ENCODE measurements at places on chromosomes 1 and 21.

DNA sequence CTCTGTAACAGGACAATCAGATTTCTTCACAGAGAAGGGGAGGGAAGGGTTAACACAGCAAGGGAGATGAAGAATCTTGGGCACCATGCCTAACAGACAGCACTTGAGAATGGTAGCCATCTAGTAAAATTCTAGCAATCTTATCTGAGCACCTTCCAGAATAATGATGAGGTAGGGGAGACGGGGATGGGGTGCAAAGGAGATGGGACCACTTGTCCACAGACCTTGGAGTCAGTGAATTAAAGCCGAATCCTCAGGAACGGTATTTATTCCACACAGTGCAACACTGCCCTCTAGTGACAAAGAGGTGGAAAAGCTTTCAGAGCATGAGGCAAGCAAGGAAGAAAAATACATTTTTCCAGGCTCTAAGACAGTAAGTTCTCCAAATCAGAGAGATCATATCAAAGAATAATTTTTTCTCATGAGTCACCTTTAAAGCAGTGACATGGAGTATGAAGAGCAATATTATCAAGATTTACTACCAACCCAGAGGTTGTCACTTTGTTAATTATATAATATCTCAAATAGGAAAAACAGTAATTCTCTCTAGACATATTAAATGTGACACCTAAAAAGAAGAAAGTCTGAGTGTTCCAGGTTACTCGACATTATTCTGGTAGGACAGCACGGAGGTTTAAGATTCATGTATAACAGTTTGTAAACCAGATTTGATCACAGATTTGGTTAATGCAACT is 43.3 kb upstream of the LPAR3 start:
- peak; percentile 49 for DNase-seq

GRCh38 chr1:52139817-52140540 is 1.9 kb upstream of the ZFYVE9 start:
- DNase-seq: peak; percentile 71

DNA sequence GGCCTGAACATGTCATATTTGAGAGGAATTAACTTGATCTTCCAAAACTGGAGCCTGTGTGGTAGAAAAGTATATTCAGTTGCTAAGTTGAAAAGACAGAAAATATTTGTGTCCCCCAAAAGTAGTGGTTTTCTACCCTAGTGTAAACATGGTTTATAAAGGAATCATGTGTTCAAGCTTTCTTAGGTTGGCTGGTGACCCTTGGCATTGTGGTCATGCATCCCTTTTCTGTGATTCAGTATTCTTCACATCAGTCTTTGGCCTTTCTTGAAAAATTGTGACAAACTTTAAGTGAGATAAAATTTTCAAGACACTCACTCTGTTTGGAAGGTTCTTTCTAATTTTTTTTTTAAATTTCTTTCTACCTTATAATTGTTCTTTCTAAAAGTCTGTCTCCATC is 193.2 kb downstream of the DHRS3 start:
- no peak for DNase-seq

GRCh38 chr1:152907686-152908601 is at the start of gene IVL:
TSS of gene IVL (plus strand) at chr1:152908546. CDS start at chr1:152909798, 1,252 bp downstream.
- no peak for DNase-seq

DNA sequence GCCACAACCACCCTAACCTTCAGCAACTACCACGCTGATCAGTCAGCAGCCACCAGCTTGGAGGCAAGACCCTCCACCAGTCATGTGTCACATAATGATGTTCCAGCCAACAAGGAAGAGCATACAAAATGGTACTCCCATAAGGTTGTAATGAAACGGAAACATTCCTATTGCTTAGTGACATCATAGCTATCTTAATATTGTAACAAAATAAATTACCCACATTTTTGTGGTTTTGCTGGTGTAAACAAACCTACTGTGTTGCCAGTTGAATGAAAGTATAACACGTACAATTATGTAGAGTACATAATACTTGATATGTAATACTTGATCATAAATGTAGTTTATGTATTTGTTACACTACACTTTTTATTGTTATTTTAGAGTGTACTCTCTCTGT is 1363.2 kb upstream of the ADGRL4 start:
- no peak for DNase-seq

DNA sequence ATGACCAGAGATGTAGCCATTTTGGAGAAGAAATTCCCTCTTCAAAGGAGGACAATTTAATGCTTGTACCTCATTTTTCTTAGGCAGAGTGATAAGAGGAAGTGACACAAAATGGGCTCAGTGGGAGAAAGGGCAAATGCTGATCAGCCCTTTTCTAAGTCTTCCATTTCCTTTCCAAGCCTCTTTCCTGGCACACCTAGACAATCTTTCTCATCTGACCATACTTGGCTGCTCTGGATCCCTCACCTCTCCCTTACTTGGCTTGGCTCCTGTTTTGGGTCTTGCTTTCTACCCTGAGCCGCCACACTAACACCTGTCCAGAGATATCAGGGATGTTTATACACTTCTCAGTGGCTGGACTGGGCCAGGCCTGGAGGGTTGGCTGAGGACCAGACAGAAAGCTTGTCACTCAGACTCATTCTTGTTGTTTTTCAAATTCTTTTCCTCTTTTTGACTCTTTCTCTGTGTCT is 13.1 kb downstream of the TXNIP start:
- DNase-seq: no peak

DNA sequence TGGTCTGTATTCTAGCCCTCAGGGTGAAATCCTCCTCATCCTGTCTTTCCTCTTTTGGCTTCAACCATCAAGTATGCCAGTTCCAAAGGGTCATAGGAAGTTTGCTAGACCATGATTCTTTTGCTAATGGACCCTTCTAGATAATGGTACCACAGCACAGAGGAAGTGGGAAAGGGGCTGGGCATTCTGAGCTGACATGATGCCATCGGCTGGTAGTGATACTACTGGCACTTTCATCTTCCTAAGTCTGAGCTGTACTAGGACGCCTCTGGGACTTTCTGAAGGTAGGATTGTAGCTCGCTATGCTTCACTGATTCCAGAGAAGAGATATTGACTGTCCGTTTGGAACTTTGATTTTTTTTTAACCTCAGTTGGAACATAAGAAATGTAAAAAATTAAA is 11.4 kb downstream of the FASLG start:
- DNase-seq: no peak

DNA sequence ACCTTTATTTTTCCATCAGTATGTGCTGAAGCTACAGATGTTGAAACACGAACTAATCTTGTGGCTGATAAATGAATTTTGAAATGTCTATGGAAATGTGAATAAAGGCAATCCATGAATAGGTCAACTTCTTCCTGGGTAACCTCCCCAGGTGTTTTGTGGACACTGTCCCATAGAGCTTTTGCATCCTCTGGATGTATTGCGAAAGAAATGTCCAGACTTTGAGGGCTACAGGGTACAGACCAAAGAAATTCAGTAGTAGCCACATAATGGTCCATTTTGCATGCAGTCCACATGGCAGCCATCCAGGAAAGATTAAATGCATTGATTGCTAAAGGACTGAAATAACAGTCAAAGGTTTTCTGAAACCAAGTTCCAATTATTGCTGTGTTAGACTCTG is 21.5 kb upstream of the DARS2 start:
- no peak for DNase-seq

DNA sequence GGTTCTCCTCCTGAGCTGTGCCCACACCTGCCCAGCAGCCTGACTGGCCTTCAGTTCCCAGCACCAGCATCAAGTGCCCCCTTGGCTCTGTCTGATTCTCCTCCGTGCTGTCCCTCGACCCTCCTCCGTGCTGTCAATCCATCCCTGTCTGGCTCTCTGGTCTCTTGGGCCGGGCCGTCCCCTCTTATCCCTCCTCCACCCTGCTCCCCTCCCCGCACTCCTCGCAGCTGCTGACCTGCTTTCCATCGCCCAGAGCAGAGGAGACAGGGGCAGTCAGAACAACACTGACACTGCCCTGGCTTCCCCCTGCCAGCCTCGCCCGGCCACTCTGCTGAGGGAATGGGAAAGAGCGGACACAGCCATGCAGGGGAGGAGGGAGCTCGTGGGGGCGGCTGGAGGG is 267.4 kb downstream of the CAMTA1 start:
- DNase-seq: no peak

GRCh38 chr1:101826416-101826815 is 170.3 kb downstream of the OLFM3 start:
- DNase-seq: no peak

GRCh38 chr1:71087060-71087459 is 6.2 kb upstream of the ZRANB2 start:
- no peak for DNase-seq

GRCh38 chr1:167136191-167136614 is 42.3 kb downstream of the STYXL2 start:
- no peak for DNase-seq

GRCh38 chr1:187759825-187760333 is 931.1 kb downstream of the PLA2G4A start:
- no peak for DNase-seq

DNA sequence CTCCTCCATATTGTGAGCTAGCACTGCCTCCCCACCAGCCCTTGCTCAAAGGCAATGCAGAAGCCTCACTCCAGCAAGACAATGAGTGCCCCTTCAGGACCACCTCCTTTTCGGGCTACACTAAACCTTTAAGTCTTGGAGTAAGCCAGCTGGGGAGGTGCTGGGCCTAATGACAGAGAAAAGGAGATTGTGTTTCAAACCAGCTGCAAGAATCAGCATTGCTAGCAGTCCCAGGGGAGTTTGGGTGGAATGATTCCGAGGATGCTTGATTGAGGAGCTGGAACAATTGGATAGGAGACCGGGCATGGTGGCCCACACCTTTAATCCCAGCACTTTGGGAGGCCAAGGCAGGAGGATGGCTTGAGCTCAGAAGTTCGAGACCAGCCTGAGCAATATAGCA is 54.1 kb upstream of the GPR37L1 start:
- no peak for DNase-seq

GRCh38 chr1:20521960-20522861 is 14.3 kb upstream of the MUL1 start:
- DNase-seq: peak; percentile 52

GRCh38 chr1:153549741-153550397 is 811 bp upstream of the S100A3 start:
- no peak for DNase-seq

DNA sequence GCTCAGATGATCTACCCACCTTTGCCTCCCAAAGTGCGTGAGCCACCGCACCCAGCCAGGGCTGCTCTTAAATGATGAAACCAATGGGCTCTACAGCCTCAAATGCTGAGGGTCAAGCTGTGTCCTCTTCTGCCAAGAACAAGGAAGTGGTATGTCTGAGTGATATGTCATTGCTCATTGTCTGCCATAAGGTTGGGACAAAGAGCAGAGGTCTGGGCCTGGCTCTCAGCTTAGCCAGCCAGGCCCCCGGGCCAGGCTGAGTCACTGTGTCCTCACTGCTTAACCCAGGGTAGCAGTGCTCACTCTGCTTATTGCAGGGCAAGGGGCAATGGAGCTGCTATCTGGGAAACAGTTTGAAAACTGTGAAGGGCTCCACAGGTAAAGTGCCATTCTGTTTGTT is 8.3 kb upstream of the ETS2 start:
- DNase-seq: no peak

DNA sequence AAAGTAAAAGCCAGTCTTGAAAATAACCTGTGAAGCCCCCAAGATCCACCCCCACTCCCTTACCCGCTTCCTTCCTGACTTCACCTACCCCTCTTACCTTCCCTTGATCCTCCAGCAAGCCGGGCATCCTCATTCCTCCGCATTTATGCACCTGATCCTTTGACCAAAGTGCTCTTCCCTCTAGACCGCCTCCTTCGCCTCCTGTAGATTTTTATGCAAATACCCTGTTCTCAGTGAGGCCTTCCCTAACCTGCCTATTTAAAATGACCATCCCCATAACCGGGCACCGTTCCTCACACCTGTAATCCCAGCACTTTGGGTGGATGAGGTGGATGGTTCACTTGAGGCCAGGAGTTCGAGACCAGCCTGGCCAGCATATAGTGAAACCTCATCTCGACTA is 1.1 kb upstream of the NENF start:
- DNase-seq: no peak

GRCh38 chr1:209766051-209766450 is 10.2 kb downstream of the TRAF3IP3 start:
- DNase-seq: no peak

GRCh38 chr1:53585129-53585528 is 125.9 kb downstream of the DMRTB1 start:
- no peak for DNase-seq

- DNase-seq: no peak
Measured at GRCh38 chr1:30324251-30325084, 398.9 kb downstream of the MATN1 start.

DNA sequence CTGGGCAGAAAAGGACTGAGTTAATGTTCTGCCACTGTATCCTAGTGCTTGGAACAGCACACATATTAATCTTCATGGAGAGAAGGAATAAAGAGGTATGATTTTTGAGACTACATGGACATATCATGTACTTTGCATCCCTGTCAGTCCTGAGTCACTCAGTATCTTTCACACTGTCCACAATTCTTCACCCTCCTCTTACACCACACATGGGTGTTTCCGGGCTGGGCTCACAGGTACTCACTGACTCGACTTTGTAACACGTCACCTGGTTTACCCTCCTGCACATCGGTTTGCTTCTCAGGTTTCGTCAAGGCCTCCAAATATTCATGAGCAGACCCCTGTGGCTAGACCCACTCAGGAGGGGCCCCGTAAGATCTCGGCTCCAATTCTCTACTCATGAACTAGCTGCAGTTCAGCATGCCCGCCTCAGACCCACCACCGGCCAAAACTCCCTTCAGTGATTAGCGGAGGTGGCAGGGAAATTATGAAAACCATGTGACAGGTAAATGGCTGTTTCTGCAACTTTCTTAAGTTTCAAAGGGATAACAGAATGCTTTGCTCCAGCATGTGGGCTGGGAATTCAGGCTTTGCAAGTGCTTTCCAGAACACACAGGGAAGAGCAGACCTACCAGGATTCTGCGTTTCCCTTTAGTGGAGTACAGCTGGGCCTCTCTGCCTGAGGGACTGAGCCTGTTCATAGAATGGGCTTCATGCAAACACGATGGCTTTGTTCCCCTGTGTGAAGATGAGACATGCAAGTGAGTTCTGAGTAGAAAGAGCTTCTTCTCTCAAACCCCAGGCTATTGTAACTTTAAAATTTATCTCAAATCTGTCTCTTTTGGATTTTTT is 31.3 kb upstream of the TRABD2B start:
- DNase-seq: no peak

- DNase-seq: no peak
Measured at GRCh38 chr1:179327196-179327595, 33.6 kb downstream of the SOAT1 start.

GRCh38 chr21:41459884-41460534 is 34.0 kb downstream of the MX1 start:
- DNase-seq: no peak

GRCh38 chr1:9249534-9250410 is 15.2 kb downstream of the H6PD start:
- DNase-seq: no peak

DNA sequence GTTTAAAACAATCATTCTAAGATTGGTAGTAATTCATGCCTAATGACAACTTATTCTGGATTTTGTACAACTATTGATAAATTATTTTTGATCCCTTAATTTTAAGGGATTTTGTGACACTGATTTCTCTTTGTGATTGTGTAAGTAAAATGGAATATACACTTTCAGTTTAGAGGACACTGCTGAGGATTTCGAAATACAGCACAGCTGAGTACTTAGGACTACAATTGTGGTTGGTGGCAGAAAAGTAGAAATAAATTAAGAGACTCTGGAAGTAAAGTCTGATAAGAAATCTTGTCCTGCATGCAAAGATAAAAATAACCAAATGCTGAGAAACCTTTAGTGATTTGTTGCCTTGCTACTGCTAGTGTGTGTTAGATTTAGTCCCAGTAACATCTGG is 40.0 kb downstream of the TYW3 start:
- no peak for DNase-seq
